Keratinocyte (primary cell): ENCODE measurements at places on chromosomes 12 and 14. TPM values are rescaled to one million over a fixed set of nuclear protein-coding genes. Genes with fewer than 3 reads are reported as not detected.

ARF6 gene
- 33.1 to 65.0 TPM (median 53.4 TPM) in 3 replicates for polyA plus RNA-seq

AQP2 gene
- polyA plus RNA-seq = not detected in 3 replicates

SENP1 gene
- polyA plus RNA-seq = 8.6 to 15.4 TPM (median 11.9 TPM) in 3 replicates

GALNT9 gene
- 0.13 TPM in 1 of 3 replicates, not detected in the others for polyA plus RNA-seq

KRT3 gene
- polyA plus RNA-seq = 0.05 to 0.36 TPM (median 0.29 TPM) in 3 replicates

NTF3 gene
- polyA plus RNA-seq = not detected in 3 replicates

KRT82 gene
- 0.03 TPM in 1 of 3 replicates, not detected in the others for polyA plus RNA-seq

LPAR5 gene
- 6.7 to 11.7 TPM (median 8.3 TPM) in 3 replicates for polyA plus RNA-seq

DNA sequence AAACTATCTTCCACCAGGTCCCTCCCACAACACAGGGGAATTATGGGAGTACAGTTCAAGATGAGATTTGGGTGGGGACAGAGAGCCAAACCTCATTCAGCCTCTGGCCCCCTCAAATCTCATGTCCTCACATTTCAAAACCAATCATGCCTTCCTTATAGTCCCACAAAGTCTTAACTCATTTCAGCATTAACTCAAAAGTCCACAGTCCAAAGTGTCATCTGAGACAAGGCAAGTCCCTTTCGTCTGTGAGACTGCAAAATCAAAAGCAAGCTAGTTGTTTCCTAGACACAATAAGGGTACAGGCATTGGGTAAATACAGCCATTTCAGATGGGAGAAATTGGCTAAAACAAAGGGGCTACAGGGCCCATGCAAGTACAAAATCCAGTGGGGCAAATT lies 147.6 kb downstream of the RAD51B start:
- H3K4me3 ChIP-seq = no peak overlapping the region
- peaks cover 31% of the 10 kb centered on the region for H3K4me1 ChIP-seq
- DNase-seq = no peak
- H3K36me3 ChIP-seq = no peaks in the 10 kb centered on the region
- no peaks in the 10 kb centered on the region for H3K27me3 ChIP-seq

DNA sequence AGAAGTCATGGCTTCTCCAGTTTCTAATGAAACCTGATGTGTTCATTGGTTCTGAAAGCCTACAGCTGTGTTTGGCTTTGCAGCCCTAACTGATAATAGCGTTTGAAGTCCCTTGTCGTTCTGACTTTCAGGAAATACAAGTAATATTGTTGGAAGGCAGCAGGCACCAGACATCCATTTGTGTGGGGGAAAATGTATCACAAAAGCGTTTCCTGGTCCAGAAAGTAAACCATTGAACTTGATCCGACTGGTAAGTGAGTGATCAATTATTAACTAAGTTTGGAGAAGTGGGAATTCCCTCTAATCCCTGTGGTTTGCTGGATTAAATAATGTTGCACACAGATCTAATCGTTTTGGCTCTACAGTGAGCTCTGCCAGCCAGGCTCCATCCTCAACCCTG lies 77.3 kb upstream of the LTA4H start:
- no peaks in the 10 kb centered on the region for H3K27me3 ChIP-seq
- H3K36me3 ChIP-seq = no peaks in the 10 kb centered on the region
- DNase-seq = no peak
- no peak overlapping the region for H3K27ac ChIP-seq
- H3K4me1 ChIP-seq = no peaks in the 10 kb centered on the region
- H3K4me3 ChIP-seq = no peak overlapping the region

DNA sequence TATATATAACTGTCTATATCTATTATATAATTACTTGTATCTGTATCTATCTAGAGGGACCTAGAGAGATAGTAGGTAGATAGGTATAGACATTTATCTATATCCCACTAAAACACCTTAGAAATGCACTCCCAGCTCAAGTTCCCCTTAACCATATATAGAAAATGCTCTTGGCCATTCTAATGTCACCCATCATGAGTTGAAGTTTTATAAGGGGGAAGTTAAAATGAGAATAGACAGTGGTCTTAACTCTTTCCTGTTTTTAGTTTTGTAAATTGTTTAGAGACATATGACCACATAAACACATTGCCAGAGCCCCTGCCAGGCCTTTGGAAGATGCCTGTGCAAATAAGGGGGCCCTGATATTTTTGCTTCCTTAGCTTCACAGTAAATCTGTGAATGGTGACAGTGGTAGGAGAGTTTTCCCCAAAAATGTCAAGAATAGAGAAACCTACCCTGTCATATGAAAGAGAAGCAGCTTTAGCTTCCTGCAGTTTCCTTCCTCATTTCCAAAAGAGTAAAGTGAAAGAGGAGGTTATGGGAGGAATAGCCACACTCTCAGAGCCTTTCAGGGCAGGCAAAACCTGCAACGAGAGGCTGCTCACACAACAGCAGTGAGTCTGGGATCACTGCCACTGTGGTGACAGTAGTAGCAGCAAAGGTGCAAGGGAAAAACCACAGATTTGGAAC lies 45.5 kb downstream of the MGST1 start:
- no peaks in the 10 kb centered on the region for H3K27me3 ChIP-seq
- no peak overlapping the region for H3K4me3 ChIP-seq

GRCh38 chr12:117059156-117059555 lies 40.1 kb downstream of the TESC start:
- no peak overlapping the region for H3K27ac ChIP-seq
- H3K36me3 ChIP-seq = no peaks in the 10 kb centered on the region
- H3K4me1 ChIP-seq = no peaks in the 10 kb centered on the region
- no peak overlapping the region for H3K4me3 ChIP-seq
- peaks cover 24% of the 10 kb centered on the region for H3K27me3 ChIP-seq

- H3K36me3 ChIP-seq = no peaks in the 10 kb centered on the region
- H3K27me3 ChIP-seq = no peaks in the 10 kb centered on the region
- no peaks in the 10 kb centered on the region for H3K4me1 ChIP-seq
- no peak overlapping the region for H3K4me3 ChIP-seq
- no peak overlapping the region for H3K27ac ChIP-seq
Observed at GRCh38 chr12:131684015-131684725, 26.7 kb upstream of the SFSWAP start.

GRCh38 chr12:121953695-121954094 lies 35.3 kb downstream of the CFAP251 start:
- no peaks in the 10 kb centered on the region for H3K27me3 ChIP-seq
- H3K4me3 ChIP-seq = no peak overlapping the region
- H3K4me1 ChIP-seq = peaks cover 15% of the 10 kb centered on the region
- H3K36me3 ChIP-seq = peaks cover 20% of the 10 kb centered on the region

DNA sequence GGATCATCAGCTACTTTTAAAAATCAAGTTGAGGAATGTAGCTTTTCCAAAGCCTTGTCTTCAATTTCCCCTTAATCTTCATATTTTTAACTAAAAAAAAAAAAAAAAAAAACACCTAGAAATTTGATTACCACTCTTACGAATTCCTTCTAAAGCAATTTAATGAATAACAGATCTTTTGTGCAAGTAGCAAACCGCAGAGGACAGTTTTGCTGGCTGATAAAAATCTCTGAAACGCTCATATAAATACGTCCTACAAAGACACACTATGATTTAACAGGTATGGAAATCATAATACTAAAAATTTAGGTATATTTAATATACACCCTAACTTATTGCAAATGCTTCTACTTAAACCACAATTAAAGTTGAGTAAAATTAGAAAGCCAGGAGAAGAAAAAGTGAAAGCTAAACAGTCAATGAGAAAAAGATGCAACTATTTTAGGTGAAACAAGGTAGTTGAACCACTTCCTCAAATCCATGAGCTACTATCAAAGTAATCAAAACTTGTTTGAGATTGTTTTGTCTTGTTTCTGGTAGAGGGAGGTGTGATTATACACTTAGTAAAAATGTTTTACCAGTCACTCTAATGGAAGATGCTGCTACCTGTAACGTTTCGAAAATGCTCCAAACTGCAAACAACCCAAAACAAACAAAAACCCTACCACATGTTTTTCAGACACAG lies 2.2 kb downstream of the PAWR start:
- H3K36me3 ChIP-seq = no peaks in the 10 kb centered on the region
- H3K4me1 ChIP-seq = peaks cover 40% of the 10 kb centered on the region

- no peaks in the 10 kb centered on the region for H3K4me1 ChIP-seq
- DNase-seq = no peak
- no peaks in the 10 kb centered on the region for H3K36me3 ChIP-seq
- H3K4me3 ChIP-seq = no peak overlapping the region
Observed at GRCh38 chr12:131674373-131674772, 36.5 kb upstream of the SFSWAP start.

GRCh38 chr12:121059031-121059898 lies 20.2 kb upstream of the OASL start:
- H3K27ac ChIP-seq = no peak overlapping the region
- DNase-seq = no peak
- peaks cover 3% of the 10 kb centered on the region for H3K4me1 ChIP-seq
- no peaks in the 10 kb centered on the region for H3K36me3 ChIP-seq
- H3K4me3 ChIP-seq = no peak overlapping the region

- H3K4me1 ChIP-seq = peaks cover 43% of the 10 kb centered on the region
- no peaks in the 10 kb centered on the region for H3K36me3 ChIP-seq
- no peak for DNase-seq
Observed at GRCh38 chr14:105087963-105088811, 23.0 kb upstream of the GPR132 start.

- H3K4me3 ChIP-seq = no peak overlapping the region
- H3K4me1 ChIP-seq = peaks cover 7% of the 10 kb centered on the region
- peaks cover 1% of the 10 kb centered on the region for H3K36me3 ChIP-seq
- no peaks in the 10 kb centered on the region for H3K27me3 ChIP-seq
- H3K27ac ChIP-seq = no peak overlapping the region
Observed at GRCh38 chr12:96323906-96324305, 76.3 kb downstream of the CDK17 start.

DNA sequence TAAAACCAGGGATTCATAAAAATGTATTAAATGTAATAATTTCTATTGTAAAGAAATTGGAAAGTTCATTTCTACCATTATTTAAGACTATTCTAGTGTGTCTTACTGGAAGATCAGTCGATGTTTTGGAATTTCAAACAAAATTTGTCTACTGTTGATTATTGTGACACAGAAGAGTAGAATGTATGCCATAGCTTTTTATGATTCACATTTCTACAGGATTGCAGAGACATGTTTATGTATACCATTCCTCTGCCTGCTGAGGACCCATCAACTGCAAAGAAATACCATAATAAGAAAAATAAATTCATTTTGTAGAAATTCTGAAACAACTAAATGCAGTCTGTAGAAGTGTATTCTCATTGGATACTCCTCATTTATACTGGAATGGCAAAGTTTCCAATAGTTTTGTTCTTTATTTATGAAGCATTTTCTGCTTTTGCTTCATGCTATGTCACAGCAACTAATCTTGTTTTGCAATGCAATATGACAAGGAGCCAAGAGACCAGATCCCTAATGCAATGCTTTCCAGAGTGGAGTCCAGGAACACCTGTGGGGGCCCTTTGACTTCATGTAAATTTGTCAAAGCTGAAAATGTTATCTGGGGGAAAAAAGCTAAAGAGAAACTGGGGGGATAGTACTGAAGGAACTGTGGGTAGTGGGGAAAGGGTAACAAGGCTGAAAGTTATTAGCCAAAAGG lies 172.9 kb upstream of the LRIG3 start:
- no peaks in the 10 kb centered on the region for H3K27me3 ChIP-seq
- no peaks in the 10 kb centered on the region for H3K36me3 ChIP-seq
- no peak for DNase-seq
- no peak overlapping the region for H3K27ac ChIP-seq
- peaks cover 10% of the 10 kb centered on the region for H3K4me1 ChIP-seq

DNA sequence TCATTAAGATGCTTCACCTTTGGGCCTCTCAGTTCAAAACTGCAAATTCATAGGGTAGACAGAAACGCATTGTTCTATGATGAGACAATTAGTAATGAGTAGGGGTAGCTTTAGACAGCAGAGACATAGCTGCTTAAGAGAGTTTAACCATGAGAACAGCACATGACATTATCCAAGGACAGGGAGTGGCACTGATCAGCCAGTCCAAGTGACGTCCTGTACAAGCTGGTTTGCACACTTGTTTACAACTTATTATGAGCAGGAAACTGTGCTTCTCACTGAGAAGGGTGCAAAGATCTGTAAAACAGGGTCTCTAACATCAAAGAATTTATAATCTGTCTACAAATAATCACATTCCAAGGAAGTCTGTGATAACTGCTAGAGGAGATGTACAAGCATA lies 11.2 kb upstream of the SRSF5 start:
- DNase-seq = no peak
- H3K27ac ChIP-seq = no peak overlapping the region
- no peaks in the 10 kb centered on the region for H3K27me3 ChIP-seq
- H3K4me3 ChIP-seq = no peak overlapping the region
- H3K36me3 ChIP-seq = no peaks in the 10 kb centered on the region
- peaks cover 4% of the 10 kb centered on the region for H3K4me1 ChIP-seq

DNA sequence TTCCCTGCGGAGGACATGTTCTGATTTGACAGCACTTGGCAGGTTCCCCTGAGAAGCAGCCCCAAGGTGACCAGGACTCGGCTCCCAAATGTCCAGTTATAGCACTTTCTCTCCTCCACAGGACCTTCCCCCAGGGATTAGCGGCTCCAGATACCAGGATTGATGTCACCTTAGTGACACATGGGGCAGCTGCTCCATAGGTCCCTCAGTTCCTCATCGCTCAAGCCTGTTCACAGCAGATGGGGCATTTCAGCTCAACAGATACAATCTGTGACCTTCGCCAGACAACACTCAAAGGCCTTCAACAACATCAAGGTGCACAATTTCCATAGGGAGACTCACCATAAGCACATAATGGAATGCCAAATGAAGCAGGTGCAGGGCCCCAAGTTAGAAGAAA lies 67.9 kb upstream of the ZFP36L1 start:
- H3K36me3 ChIP-seq = no peaks in the 10 kb centered on the region
- H3K27ac ChIP-seq = no peak overlapping the region
- no peak overlapping the region for H3K4me3 ChIP-seq
- H3K27me3 ChIP-seq = no peaks in the 10 kb centered on the region
- no peaks in the 10 kb centered on the region for H3K4me1 ChIP-seq

- H3K27me3 ChIP-seq = no peaks in the 10 kb centered on the region
- no peaks in the 10 kb centered on the region for H3K4me1 ChIP-seq
- H3K36me3 ChIP-seq = peaks cover 4% of the 10 kb centered on the region
- no peak for DNase-seq
Observed at GRCh38 chr14:50249136-50249775, 17.9 kb upstream of the SOS2 start.

DNA sequence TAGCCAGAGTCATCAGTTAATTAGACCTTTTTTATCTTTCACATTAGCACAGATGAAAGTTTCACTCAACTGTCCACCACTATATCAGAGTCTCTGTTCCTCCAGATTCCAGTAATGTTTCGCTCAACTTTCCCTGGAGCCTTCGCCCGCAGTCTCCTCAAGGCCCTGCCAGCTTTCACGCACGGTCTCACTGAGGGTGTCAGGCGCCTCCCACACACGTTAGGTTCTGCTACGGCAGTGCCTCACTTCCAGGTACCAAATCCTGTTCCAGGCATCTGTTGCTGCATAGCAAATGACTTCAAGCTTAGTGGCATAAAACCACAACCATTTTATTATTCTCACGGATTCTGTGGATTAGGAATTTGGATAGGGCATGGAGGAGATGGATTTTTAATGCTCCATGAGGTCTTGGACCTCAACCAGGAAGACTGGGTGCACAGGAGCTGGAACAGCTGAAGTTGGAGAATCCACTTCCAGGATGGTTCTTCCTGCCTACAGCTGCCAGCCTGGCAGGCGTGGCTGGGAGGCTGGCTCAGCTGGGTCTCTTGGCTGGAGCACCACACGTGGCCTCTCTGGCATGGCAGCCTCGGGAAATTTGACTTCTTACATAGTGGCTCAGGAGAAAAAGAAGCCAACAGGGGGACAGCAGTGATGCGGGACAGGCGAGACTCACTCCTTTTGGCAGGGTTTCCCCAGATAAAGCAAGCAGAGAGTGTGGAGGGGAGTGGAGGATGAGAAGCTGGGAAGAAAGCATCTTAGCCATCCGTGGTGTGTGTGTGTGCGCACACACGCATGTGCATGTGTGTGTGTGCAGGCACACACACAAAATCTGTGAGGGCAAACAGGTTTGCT lies 21.3 kb upstream of the BCDIN3D start:
- H3K4me3 ChIP-seq = no peak overlapping the region
- no peaks in the 10 kb centered on the region for H3K36me3 ChIP-seq
- no peak overlapping the region for H3K27ac ChIP-seq
